Hepatic stellate cell (primary cell): ENCODE measurements at places on chromosomes 3 and 15.

GRCh38 chr3:107600780-107601179 lies 78.0 kb downstream of the BBX start:
- DNase-seq: no peak

- DNase-seq: no peak
Observed at GRCh38 chr3:27114684-27115083, 254.5 kb downstream of the NEK10 start.

DNA sequence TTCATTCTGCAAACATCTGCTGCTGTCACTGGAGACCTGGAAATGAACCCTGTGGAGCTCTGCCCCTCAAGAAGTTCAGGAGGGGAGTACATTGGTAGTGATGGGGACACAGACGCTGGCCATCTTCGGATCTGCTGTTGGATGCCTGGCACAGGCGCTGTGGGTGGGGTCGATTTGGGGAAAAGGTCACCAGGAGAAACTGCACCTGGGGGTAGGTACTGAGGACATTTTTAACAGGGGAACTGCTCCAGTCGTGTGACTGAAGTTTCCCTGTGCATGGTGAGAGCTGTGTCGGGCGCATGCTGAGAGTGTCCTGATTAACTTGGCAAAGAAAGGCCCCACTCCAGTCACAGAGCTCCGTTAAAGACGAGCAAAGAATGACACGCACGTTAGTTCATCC lies 3.4 kb downstream of the UROC1 start:
- DNase-seq: no peak

- no peak for DNase-seq
Observed at GRCh38 chr15:76380249-76380648, 43.7 kb downstream of the ISL2 start.

- no peak for DNase-seq
Observed at GRCh38 chr15:94272251-94272898, 41.0 kb downstream of the MCTP2 start.

GRCh38 chr15:37136666-37137065 lies 36.3 kb upstream of the MEIS2 start:
- no peak for DNase-seq

DNA sequence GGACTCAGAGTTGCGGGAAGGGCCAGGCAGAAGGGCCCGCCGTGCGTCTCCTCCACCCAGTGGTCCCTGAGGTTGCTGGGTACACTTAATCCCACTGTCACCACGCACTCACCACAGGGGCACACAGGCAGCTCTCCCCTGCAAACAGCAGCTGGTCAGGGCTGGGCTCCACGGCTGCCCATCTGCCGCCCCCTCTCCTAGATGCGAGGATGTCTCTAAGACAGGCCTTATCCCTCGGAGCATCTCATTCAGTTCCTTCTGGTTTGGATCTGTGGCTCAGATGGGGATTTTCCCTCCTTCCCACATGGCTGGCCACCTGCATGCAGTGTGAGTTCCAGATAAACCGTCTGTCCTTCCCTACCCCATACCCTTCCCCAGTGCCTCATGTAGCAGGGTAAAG lies 26.3 kb downstream of the MRPS11 start:
- DNase-seq: no peak

GRCh38 chr3:66378256-66378655 lies 122.6 kb downstream of the LRIG1 start:
- no peak for DNase-seq

DNA sequence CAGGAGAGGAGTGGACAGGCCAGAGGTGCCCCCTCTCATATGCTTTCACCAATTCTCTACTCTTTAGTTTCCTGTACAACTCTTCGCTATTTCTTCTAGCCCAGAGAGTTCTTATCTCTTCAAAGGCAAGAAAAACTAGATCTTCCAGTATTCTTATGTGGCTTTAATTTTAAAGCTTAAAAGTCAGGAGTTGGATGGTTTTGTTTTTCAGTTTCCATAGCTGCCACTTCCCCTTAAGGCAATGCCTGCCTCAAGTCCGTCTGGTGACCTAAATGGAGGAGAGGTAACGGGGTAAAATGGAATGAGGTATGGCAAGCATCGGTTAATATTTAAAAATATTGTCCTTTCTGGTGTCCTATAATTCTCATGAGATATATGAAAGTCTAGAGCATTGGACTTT lies 11.4 kb upstream of the VGLL3 start:
- DNase-seq: no peak

GRCh38 chr3:69339760-69340159 lies 46.1 kb downstream of the FRMD4B start:
- no peak for DNase-seq

- DNase-seq: no peak
Observed at GRCh38 chr3:157669416-157669815, 166.2 kb upstream of the VEPH1 start.
